ENCODE measurements at places on chromosomes 12 and 14.

DNA sequence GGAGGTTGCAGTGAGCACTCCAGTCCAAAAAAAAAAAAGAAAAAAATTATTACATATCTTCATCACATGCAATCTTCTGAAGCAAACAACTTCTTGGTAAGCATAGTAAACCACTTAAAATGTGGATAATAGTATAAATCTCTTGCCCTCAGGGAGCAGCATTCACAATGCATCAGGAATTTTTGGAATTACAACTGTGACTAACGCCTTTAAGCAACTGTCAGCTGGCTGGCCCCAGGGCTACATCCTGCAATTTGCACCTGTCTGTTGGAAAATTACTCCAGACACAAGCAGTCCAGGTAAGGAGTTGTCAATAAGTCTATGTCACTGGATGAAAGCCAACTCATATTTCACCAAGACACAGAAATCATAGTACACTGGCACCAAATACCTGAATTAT lies 5.5 kb upstream of the SLC7A7 start:
- no peak for DNase-seq

DNA sequence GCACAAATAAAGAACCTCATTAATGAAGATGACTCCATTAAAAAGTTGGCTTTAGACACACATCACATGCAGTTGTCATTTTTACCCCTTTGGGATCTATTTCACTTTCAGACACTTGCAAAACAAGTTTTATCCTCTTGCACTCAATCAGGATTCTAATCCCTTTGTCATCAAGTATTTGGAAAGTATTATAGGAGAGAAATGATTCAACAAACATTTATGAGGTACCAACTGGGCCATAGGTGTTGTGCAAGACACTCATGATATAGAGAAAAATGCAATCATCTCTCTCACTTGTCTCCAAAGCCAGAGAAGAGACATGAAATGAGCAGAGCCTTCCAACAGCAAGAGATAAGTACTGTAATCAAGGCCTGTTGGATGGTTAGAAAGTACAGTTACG lies 327.7 kb downstream of the RMST start:
- DNase-seq = no peak

DNA sequence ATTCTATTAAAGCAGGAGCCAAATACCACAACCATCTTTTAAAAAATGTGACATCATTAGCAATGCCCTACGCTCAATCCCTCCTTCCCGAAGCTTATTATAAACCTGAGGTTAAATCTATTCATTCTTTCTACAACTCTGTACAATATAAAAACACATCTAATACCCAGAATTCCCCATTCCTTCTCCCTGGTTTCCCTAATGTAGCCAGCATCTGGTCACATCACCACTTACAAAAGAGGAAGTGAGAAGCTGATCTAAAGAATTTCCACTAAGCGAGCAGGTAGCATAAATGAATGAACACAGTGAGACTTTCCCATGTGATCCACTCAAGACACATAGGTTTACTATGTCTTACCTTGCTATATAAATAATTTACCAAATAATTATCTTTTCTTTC lies 90.4 kb downstream of the LRP6 start:
- DNase-seq = no peak

DNA sequence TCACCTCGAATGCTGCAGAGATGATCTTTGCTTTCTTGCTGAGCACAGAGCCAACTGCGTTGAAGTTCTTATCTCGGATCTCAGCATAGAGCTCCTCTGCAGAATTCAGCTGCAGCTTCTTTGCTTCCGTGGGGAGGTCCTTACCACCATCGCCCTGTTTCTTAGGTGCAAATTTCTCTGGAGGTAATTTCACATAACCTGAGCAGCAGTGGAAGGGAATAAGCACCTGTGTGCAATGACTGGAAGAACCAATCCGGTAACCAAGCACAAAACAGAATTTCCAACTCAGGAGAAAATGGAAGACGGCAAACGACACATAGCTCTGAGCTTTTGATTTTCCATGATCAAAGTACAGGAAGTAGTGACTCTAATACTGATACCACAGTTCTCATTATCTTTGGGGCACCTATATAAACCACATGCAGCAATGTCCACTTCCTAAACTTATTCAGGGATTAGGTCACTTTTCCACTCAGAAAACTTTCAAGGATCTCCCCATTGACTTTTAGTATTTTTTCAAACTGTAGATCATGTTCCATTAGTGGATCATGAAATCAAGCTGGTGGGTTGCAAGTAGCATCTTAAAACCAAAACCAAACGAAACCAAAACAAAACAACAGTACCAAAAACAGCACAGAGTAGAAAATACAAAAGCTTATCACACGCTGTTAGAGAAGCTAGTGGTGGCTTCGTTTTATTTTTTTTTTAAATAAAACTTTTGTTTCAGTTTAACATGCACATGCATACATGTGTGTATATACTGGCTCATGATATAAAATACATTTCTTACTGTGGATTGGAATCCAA lies 18.9 kb upstream of the DIABLO start:
- DNase-seq = no peak

GRCh38 chr12:57936513-57936883 lies 4.9 kb upstream of the ATP23 start:
- no peak for DNase-seq

GRCh38 chr12:8609061-8609570 lies 3.5 kb downstream of the AICDA start:
- peak; percentile 11 for DNase-seq

GRCh38 chr14:34843011-34843554 lies 32.1 kb downstream of the BAZ1A start:
- DNase-seq = peak; percentile 13

DNA sequence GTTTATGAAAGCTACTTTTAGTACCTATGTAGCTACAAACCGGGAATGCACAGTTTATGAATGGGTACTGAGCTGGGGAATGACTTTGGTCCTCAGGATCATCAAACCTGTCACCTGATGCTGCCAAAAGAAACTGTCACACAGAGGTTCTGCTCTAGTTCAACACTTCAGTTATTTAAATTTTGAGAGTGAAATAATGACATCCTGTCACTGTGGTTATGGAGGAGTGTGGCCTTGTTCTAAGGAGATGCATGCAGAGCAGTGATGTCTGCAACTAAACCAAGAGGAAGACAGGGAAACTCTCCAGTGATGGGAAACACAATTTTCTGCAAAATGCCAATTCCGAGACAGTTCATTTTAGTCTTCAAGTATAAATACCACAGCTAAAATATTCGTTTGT lies 4.8 kb upstream of the AEBP2 start:
- no peak for DNase-seq

- no peak for DNase-seq
These were observed 122.5 kb downstream of the DICER1 start for GRCh38 chr14:95034788-95035187.

DNA sequence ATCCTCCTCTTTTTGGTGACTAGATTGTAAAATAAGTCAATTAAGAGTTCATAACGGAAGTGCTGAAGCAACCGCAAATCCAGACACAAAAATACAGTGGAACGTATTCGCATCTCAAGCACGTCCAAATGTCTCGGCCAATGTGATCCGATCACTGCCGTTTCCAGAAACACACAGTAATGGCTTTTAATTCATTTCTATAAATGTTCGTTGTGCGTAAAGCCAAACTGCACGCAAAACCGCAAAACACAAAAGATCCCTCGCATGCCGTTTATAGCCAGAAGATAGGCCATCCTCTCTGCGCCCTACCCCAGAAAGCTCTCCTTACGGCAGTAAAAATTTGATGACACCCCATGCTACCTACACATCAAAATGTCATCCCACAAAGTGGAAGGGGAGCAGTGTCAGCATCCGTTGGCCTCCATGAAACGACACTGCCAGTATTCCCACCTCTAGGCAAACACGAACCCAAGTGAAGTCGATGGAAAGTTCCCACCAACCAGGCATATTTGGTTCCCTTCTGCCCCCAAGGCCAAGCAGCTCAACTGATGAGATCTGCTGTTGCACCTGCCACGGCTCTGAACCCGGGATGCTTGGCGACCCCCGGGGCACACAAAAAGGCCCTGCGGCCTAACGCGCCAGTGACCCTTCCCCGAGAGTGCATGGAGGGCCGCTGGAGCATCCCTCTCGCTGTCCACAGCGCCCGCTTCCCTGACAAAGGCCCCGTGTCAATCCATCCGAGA lies 1.4 kb downstream of the HECTD4 start:
- DNase-seq = no peak

GRCh38 chr12:40697566-40698259 lies 5.5 kb downstream of the CNTN1 start:
- DNase-seq = no peak

DNA sequence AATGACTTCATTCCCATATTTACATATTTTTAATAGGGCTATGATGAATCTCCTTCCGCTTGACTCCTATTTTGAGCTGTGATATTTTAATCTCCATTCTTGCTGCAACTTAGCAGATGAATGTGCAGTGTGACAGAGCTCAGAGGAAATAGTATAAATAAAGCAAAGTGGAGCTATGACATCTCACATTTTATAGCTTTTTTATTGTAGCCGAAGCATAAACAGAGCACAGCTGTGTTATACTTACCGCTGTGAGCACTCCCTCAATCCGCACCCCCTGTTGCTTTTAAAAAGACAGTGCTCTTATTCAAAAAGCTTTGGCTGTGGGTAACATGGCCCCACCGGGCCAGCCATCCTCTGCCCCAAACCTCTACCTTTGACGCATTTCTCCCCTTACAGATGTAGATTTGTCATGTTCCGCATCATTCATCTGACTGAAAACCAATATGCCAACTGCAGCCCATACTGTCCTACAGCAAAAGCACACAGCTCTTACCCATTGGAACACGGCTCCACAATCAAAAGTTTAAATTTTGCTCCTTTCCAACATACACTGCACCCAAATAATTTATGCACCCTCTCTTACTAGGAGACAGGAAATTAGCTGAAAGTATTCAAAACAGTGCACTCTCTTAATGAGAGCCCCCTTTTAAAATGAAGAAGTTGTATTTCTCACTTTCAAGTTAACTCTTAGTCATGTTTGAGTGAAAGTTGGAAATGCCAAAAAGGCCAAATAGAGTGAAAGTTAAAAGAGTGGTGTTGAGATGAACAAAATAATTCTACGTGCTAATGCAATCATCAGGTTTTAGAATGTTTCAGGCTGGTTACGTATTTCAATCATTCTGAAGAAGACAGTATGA lies 429.3 kb upstream of the SOX5 start:
- peak; percentile 86 for DNase-seq

- no peak for DNase-seq
These were observed 54.3 kb upstream of the KCNJ8 start for GRCh38 chr12:21828779-21829178.
